GM06990 (cell line): ENCODE measurements at places on chromosomes 4 and X.

DNA sequence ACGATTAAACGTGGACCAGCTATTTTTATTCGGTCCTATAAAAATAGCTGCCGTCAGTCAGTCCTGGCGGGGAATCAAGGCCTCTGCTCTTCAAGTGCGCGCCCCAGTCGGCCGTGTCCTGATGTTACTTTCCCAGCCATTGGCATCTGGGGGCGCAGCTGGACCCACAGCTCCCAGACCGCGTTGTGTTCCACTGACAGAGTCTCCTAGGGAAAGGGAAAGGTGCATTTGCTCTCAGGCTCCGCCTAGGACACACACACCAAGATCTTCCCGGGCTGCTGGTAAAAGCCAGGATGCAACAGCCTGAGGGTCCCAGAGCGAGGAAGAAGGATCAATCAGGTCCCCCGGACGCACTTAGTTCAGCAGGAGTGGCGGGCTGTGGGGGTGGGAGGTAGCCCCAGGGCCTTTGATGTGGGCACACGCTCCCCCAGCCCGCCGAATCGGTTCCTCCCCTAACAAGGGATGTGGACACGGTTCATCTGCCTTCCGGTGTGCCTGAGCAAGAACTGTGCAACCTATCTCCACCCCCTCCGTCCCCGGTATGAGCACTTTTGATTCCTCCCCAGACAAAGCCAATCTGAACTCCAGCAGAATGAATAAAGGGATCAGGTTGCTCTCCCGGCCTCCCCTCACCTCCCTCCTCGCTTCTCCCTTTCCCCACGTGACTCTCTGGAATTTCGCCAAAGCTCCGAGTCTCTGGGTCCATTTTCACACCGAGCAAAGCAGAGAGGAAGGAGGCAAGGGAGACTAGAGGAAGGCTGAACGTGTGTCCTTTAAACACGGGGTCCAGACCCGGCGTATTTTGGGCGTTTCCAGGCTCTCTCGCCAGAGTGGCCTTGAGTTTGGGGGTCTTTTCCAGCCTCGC, 626 bp upstream of the FRAS1 start:
- peak; percentile 37 for DNase-seq

DNA sequence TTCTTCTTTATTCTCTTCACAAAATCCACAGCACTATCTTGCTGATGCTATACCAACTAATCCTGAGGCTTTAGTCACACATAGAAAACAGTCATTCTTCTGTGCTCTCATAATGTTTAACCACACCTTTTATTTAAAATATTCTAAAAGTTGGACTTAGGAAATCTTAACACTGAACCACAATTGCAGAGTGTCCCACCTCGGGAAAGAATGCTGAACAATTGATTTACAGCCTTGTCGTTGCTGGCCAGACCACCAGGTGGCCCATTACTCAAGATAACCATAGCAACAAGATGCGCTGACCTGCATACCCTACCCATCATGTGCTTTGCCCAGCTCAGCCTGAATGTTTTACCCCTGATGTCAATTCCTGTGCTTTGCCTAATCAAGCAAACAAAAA, 100.8 kb downstream of the ARSJ start:
- no peak for DNase-seq

DNA sequence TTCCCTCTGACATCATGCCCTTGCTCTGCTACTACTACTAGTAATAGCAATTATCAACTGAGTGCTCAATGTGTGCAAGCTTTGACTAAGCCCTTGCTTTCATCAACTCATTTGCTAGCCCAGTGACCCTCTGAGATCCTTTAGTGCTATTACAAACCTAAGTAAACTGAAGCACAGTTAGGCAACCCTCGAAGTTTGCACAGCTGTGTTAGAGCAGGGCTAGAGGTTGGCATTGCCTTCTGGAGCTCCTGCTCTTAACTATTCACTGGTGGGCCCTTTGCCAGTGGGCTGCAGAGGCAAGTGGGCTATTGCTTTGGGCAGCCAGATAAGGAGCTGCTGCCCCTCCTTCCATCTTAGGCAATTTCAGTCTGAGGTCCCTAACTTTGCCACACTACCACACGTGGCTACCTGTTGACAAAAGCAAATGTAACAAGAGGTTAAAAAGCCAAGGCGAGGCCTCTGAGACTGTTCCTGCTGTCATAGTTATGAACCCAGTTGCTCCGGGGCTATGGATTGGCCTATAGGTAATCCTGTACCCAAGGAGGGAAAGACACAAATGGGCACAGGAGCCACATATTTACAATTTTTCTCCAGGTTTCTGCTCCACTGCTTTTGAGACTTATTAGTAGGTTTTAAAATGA, 41.5 kb upstream of the ANKRD50 start:
- DNase-seq = no peak

DNA sequence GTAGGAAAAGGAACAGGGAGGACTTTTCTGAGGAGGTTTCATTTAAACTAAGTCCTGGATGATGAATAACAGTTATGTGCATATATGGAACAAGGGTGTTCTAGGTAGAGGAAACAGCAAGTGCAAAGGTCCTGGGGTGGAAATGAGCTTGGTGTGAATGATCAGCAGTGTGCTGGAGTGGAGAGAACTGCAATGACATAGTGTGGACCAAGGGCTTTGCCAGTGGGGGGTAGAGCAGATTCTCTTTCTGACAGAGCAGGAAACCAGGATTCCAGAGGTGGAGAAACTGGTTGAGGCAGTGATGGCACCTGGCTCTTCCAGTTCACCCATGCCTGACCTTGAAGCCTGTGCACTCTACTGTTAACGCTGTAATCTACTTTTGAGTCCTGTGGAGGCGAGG, 1.7 kb downstream of the PPP1R3F start:
- no peak for DNase-seq

- DNase-seq = no peak
These were observed 288.2 kb downstream of the IL1RAPL2 start for GRCh38 chrX:104854188-104854587.

GRCh38 chr4:160299177-160299576, 1196.3 kb downstream of the RAPGEF2 start:
- no peak for DNase-seq

DNA sequence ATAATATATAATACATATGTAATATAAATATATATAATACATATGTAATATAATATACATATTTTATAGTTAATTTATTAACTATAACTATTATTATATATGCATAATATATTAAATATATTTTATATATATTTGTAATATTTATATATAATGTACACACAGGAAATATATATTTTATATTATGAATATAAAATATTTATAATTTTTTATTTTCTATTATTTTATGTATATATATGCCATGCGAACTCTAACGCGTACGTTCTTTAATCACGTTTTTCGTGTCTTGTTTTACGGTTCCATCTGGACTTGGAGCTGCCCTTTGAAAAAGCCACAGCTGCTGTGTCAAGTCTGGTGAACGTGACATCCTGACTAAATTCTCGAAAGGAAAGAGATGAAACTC, 332.1 kb downstream of the ASMT start:
- DNase-seq = no peak

DNA sequence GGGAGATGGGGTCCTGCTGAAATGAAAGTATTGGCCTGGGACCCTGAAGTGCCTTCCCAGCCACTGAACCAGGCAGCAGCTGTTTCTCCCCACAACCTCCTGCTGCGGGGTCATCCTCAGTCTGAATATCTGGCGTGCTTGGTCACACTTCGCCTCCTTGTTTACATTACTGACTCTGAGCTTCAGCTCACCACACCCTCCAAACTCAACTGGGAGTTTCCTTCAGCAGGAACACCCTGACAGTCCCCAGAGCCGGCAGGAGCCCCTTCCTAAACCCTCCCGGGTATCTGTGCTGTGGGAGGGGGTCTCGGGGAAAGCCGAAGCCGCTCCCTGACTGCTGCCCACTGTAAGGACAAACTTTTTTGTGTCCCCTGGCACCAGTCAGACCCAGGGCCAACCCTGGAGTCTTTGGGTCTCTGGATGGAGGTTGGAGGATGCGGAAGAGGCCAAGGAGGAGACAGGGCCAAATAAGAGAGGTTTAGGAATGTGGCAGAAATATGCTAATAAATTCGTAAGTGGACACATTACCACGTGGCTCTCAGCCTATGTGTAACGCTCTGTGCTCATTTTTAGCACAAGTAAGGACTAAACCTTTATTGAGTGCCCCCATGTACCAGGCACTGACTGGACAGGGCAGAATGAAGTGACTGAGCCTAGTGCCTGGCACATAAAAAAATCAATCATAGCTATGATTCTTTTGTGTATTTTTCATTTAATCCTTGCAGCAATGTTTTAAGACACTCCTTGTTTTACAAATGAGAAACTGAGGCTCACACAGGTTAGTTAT, 20.7 kb downstream of the FHDC1 start:
- DNase-seq = no peak

GRCh38 chr4:8191136-8191747, 7.8 kb upstream of the SH3TC1 start:
- peak; percentile 55 for DNase-seq

GRCh38 chrX:77960567-77960966, 8.9 kb downstream of the PGAM4 start:
- no peak for DNase-seq
